Amygdala (tissue), 56 donors: ENCODE measurements at places on chromosomes 16 and 17.

DNA sequence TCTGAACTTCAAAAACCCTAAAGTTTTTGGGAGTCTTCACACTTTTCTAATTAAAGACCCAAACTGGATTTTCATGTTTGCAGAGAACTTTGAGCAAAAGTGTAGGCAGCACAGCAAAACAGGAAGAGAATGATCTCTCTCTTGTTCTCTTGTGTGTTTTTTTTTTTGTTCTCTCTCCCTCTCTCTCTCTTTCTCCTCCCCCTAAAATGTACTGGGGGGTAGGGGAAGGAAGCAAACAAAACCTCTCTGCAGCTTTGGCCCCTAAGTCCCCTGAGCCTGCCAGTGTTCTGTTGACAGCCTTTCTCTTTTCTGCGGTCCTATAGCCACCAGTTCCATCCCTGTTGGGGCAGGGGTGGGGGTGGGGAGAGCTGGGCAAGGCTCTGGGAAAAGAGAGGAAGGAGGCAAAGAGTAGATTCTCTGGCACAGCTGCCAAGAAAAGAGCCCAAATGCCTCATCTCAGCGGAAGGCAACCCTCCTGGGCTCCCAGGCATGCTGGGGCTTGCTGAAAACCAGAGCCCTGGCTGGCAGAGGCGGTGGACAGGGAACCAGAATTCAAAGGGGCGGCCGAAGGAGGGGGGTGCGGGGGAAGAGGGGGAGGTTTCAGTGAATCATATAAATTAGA lies 295.3 kb downstream of the SOX9 start:
- peak; percentile 30 for DNase-seq

GRCh38 chr17:47776330-47777197 lies 43.5 kb downstream of the TBX21 start:
- DNase-seq = no peak

DNA sequence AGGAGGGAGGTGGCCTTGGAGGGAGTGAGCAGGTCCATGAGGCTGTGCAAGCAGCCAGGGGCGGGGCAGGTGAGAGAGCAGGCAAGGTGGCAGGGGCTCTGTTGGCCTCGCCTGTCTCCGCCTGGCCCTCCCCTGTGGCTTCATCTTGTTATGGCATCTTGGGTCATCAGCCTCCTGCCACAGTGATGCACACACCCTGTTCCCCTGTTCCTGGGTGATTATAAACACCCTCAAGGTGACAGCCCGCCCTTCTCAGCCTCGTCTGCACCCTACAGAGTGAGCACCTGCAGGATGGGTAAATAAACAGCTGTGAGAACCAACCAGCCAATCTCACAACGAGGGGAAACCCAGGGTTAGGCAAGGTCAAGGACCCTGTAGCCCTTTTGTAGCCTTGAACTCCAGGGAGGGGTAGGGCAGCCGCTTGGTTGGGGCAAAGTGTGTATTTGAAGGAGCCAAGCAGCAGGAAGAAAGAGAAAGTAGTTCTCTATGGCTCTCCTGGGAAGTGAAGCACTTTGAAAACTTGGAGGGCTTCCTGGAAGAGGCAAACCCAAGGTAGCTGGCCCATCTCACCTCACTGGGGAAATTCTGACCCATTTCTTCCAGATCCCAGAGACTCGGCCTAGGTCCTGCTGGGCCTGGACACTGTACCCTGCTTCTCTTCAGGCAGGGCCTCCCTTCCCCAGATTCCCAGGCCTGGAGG lies 60.6 kb downstream of the NT5M start:
- DNase-seq = no peak

GRCh38 chr16:1890708-1891050 lies 18.7 kb upstream of the MEIOB start:
- no peak for DNase-seq

DNA sequence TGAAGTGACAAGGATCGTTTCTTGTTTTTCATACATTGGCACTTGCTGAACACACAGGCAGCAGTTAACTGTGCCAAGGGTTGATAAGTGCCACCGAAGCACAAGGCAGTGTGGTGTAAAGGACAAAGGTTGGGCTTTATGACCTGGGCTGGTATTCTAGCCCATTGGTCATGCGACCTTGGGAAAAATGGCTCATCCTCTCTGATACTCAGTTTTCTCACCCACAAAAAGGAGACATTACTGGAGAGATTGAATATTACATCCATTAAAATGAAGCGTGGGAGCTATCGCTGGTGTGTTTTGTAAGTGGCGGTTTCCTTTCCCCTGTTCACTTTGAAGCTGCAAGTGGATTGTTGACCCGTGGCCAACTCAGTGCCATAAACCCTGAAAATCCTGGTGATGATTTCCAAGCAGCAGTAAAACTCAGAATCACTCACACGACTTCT lies 216.9 kb downstream of the HAPSTR1 start:
- no peak for DNase-seq

DNA sequence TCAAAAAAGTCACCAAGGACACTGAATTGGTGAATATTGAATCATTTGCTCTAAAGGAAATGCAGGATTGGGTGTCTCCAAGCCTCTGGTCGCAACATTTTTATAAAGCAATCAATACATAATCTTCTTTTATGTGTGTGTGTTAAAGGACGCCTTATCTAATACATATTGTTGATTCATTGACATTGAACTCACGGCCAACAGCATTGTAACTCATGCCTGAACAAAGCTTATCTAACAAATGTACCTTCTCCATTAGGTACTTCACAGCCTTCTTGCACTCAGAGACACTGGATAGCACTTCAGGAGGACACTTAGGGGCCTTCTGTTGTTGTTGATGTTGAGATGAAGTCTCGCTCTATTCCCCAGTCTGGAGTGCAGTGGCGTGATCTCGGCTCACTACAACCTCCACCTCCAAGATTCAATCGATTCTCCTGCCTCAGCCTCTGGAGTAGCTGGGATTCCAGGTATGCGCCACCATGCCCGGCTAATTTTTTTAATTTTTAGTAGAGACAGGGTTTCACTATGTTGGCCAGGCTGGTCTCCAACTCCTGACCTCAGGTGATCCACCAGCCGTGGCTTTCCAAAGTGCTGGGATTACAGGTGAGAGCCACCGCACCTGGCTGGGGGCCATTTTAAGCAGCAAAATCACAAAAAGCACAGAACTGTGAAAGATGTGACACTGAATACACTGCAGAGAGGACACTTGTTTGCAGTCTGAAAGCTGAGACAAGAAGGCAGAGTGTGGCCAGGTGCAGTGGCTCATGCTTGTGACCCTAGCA lies 13.2 kb upstream of the PDXDC1 start:
- DNase-seq = no peak

GRCh38 chr16:80028581-80029380 lies 428.2 kb upstream of the MAF start:
- DNase-seq = no peak

DNA sequence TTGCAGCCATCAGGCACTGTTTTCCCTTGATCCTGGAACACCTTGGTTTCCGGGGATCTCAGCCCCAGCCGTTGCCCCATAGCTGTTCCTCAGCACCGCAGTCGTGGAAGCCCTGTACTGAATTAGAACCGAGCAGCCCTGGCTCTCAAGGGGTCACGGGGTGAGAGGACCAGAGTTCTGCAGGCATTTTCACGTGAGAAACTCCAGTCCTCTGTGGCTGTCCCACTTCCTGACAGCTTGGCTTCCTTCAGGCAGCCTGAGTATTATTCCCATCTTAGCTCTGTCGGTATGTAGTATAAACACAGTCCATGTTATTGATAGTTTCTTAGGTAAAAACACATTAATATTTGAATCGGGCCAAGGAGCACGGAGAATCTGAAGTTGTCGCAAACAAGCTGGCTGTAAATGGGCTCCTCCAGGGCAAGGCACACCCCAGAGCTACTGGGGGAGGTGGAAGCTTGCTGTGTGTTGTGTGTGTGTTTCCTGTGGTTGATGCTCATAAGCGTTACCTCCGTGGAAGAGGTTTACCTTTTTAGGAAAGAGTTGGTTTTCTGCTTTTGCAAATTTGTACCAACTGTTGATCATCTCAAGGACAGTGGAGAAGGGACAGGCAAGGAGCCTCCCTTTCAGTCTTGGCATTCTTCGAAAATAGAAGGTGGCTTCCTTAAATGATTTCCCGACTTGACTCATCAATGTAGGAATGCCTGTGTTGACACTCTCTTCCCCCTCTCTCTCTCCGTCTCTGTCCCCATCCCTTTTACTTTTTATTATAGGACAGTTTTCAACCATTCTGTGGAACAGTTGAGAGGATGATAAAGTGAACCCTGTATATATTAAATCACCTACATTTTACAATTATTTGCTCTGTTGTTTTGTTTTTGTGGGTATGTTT lies 208.9 kb upstream of the CHMP6 start:
- DNase-seq = no peak

DNA sequence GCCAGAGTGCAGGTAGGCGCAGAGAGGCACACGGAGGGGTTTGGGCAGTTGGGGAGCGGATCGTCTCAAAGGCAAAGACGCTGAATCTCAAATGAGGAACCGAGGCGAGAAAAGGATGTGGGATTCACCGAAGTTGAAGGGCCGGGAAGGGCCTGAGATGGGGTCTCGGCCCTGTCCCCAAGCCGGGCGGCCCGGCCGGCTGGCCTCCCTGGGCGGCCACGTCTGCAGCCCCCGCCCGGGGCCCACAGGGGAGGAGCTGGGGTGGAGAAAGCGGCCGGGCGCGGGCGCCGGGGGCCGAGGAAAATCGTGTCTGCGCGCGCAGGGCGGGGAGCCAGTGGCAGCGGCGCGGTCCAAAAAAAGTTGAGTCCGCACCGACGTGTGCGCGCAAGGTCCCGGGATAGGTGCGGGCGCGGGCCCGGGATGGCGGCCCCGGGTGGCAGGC lies 458 bp downstream of the SLC12A4 start:
- no peak for DNase-seq

DNA sequence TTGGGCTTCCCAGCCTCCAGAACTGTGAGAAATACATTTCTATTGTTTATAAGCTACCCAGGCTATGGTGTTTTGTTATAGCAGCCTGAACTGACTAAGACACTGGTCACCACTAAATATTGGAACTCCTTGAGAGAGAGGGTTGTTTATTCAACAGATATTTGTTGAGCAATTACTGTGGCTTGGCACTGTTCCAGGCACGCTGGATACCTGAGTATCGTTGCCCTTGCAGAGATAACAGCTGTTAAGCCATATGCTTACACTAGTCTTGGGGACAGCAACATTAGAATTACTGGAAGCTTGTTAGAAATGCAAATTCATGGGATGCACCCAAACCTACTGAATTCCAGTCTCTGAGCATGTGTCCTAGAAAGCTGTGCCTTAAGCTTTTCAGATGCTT lies 230.7 kb downstream of the HS3ST4 start:
- no peak for DNase-seq

- no peak for DNase-seq
Measured at GRCh38 chr16:69338557-69339288, 641 bp downstream of the COG8 start.

GRCh38 chr17:72984926-72985325 lies 107.6 kb downstream of the SLC39A11 start:
- DNase-seq = no peak

GRCh38 chr17:74864866-74865395 lies 5.2 kb upstream of the GRIN2C start:
- DNase-seq = peak; percentile 62

- no peak for DNase-seq
Measured at GRCh38 chr16:57240851-57241250, 4.2 kb upstream of the ARL2BP start.

DNA sequence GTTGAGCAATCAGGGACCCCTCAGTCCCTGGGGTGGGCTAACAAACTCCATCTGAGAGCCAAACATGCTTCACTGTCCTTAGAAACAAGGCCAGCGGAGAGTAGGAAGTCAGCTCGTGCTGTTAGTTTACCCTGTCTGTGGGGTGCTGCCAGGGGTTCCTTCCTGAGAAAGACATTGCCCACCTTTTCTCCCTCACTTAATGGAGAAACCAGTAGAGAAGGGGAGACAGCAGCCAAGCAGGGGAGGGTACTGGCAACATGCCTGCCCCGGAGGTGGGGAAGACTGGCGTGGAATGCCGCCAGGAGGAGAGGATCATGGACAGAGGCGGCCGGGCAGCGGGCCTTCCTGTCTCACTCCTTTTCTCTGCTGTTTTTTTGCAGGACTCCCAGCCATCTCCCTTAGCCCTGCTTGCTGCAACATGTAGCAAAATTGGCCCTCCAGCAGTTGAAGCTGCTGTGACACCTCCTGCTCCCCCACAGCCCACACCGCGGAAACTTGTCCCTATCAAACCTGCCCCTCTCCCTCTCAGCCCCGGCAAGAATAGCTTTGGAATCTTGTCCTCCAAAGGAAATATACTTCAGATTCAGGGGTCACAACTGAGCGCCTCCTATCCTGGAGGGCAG lies 19.9 kb downstream of the SP2 start:
- no peak for DNase-seq

DNA sequence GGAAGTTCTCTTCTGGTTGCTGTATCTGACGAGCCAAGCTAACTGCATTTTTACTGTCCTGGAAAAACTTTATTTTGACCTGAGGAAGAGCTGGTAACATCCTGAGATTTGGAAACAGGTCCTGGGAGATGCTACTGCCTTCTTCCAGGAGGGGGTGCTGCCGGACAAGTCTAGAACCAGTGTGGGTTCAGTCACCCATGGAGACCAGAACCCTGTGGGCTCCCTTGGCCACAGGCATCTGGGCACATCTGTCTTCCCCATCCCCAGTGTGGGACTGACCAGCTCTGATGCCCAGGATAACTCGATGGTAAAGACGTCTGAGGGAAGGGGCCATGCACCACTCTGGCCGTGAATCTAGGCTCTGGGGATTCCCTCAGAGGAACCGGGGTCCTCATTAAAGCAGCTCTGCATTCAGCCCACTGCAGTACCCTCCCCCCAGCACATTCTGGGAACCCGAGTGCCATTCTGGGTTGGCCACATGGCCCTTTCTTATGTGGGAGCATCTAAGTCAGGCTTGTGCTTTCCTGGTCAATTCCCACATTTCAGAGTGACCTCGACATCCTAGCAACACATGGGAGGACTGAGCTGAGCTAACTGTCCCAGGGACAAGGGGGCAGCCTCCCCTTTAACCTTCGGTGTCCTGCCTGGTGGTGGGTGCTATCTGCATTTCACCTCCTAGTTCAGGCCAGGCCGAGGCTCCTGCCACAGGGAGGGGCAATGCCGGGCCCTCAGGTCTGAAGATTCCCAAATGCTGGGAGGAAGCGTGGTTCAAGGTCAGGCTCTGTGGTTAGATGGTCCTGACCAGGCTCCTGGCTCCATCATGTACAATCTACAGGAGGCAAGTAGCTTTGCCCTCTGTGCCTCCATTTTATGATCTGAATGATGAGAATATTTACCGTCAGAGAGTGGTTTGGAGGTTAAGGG lies 6.4 kb downstream of the C16orf86 start:
- peak; percentile 22 for DNase-seq

DNA sequence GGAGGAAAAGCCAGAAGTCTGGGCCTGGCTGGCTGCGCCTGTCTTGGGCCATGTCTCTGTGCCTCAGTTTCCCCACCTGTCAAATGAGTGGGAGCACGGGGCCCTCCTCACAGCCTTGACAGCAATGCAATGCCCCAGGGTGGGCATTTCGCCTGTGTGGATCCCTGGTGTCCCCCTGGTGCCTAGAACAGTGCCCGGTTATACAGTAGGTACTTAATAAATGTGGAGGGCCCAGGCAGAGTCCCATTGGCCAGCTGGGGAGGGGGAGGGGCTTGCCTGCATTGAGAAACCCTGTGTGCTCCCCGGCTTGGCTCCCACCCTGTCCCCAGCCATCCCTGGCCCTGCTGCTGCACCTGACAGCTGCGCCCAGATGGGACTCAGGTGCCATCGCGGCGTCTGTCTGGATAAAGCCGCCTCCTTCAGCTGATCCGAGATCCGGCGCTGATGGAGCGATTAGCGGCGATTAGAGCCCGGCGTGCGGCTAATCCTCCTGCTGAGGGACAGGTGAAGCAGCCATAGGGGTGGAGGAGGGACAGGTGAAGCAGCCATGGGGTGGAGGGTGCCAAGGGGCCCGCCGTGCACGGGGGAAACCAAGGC lies 12.4 kb downstream of the ZFPM1 start:
- DNase-seq = no peak
